ENCODE measurements at places on chromosomes 3 and 15.

GRCh38 chr3:84904212-84904611 is 54.6 kb upstream of the CADM2 start:
- no peak for DNase-seq

DNA sequence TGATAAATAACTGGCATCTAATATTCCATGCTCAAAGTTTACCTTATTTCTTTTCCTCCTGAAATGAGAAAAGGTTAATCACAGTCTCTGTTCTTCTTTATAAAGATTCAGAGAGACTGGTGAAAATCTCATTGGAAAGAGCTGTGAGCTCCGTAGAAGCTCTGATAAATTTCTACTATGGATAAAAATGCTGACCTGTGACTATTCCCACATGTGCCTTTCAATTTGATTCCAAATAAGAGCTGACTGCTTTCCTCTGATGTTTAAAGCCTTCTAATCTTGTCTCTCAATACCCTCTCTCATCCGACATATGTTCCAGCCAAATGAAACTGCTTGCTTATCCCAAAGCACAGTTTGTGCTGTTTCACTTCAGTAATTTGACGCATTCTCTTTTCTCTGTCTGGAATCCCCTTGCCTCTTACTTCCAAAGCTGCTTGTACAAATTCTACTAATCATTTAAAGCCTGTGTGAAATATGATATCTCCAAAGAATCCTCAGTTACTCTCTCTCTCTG is 130.1 kb downstream of the RTP4 start:
- DNase-seq: no peak

- DNase-seq: no peak
Measured at GRCh38 chr3:123735456-123735855, 148.7 kb downstream of the MYLK start.

DNA sequence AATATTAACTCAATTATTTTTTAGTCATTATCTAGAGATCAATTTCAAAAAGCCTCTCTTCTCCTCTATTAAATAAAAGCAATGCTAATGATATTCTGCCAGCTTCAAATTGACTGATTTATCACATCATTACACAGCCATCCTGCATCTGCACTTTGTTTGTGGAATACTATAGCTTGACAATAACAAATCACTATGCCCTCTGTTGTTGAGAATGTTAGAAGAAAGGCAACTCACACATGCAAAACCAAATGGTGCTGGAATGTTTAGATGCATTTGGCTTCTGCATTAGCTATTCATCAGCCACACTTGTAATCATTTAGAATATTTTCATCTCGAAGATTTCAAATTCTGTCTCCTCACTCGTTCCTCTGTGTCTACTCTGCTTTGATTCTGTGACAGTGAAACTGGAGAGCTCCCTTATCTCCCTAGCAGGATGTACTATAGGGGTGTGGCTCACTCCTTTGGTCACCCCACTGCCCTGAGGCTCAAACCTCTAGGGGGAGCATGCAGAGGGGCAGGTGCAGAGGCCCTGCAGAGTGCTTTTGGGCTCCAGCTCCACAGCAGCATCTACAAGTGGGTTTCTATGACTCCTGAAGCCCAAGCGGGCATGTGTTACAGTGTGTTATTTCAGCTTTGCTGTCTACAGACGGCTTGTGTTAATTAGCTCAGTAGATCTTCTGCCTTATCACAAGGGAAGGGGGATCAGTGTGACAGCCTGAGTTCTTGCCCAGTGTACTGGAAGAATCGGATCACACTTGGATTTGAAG is 454.1 kb upstream of the BCHE start:
- no peak for DNase-seq

DNA sequence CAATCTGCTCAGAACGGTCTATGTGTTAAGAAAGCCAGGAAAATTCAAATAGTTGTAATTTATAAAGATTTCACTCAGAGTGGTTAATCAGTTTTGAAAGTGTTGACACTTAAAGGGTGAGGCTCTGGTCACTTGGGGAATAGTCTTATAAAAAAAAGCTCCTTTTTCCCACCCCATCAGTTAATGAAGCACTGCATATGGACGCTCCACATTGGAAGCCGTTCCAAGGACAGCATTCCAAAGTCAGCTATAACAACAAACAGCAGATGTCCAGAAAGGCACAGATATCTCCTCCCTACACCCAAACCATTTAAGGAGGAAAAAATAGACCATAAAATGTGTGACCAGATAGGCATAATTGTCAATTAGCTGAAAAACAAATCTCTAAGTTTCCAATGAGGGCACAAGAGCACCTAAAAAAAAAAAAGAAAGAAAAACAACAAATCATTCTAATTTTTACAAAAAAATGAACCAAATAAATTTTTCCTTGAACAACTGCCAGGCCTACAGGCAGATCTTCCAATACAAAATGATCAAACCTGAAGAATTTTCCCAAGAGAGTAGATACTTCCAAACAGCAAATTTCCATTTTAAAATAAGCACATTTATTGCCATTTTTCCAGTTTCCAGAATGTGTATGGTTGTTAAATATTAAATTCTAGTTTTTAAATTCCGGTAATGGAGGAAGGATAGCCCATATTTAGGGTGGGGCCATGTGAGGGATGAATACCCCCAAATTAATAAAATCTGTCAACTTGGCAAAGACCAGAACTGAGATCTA is 198.3 kb downstream of the ERC2 start:
- no peak for DNase-seq

GRCh38 chr15:48370460-48370859 is 39.2 kb downstream of the DUT start:
- DNase-seq: no peak

DNA sequence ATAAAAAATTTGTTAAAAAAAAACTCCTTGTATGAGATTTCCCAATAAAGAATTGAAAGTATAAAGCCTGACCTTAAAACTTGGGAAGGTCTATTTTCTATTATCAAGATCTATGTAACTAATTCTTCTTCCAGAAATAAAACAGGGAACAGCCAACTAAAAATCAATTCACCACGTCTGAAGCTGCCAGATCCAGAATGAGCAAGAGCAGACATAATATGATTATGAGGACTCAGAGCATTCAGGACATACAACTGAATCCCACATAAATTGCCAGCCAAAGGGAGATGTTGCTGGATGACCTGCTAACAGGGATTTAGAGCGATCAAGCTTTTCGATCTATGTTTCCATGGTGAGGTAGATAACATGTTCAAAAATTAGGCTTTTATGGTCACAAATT is 1151.3 kb upstream of the CADM2 start:
- no peak for DNase-seq

DNA sequence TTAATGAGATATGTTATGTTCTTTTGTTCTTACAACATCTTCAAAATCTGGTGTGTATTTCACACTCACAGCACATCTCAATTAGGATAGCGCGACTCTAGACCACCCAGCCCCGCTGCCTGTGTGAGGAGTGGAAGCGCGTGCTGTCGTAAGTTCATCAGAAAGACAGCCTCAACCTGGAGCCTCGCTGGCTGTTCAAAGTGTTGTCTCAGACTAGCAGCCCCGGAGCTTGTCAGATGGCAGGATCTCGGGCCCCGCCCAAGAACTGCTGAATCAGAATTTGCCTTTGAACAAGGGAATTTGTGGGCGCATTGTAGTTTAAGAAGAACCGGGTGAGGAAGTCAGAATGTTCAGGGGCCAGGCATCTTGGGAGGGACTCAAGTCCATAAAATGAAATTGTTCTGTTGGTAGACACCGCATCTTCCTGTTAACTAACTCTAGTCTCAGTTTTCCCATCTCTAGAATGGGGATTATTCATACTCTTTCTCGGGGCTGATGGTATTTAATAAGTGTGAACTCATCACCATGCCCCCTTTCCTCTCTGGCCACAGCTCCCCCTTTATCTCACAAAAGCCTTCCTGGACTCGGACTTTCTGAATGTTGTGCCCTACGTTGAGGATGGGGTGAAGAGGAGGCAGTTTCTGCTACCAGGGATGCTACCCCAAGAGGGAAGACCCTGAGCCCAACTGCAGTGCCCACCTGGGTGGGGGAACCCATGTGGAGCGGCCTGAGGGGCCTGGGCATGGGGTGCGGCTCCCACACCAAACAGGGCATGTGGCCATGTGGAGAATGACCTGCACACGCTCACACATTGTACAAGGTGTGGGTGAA is 40.4 kb downstream of the BHLHE40 start:
- peak; percentile 61 for DNase-seq

- DNase-seq: peak; percentile 3
Measured at GRCh38 chr15:42549032-42549491, 424 bp downstream of the HAUS2 start.

GRCh38 chr3:131081224-131081623 is 54.5 kb downstream of the NEK11 start:
- DNase-seq: no peak

- no peak for DNase-seq
Measured at GRCh38 chr3:127911421-127911931, 3.6 kb upstream of the KBTBD12 start.

DNA sequence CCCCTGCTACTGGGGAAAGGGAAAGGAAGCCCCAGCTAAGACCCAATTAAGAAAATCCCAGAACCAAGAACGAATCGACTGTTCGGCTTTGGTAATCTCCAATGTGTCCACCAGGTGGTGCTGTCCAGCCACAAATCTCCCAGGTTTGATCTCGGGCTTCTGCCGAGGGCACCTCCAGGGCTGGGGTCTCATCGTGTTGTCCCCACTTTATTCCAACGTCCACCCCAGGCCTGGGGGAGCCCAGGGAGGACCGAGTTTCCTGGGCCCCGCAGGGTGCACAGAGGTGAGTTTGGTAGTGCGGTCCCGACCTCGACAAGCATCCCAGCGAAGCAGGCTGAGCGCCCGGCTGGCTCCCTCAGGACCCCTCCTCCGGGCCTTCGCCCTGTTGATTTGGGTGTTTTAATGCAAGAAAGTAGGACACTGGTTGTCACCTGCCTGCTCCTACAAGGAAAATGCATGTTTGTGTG is 185.1 kb downstream of the GOLGA6L6 start:
- DNase-seq: peak; percentile 91

- no peak for DNase-seq
Measured at GRCh38 chr3:141352262-141352984, 15.9 kb upstream of the ZBTB38 start.

GRCh38 chr3:71305231-71306206 is 278.0 kb downstream of the FOXP1 start:
- DNase-seq: no peak

GRCh38 chr3:13852638-13853009 is 27.2 kb downstream of the WNT7A start:
- no peak for DNase-seq

DNA sequence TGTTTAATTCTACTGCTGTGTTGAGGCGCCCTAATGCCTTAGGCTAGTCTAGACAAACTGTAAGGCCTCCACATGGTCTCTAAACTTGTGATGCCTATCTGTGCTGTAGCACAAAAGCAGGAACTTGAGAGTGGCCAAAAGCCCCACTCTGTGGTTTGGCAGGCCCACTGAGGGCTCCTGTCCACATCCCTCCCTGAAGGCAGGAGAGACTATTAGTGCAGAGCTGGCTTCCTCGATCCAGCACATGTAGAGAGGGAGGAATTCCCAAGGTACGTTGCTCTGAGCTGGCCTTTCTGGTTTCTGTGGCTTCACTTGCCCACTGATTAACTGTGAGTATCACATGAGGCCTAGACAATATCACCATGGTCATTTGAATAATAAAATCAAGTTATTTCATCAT is 90.6 kb downstream of the POLR2M start:
- no peak for DNase-seq
